ENCODE measurements at places on chromosomes 4 and X.

GRCh38 chr4:7872264-7872771, 67.3 kb downstream of the AFAP1 start:
- no peak for DNase-seq

GRCh38 chr4:156298230-156298629, 344.6 kb upstream of the CTSO start:
- DNase-seq = no peak

DNA sequence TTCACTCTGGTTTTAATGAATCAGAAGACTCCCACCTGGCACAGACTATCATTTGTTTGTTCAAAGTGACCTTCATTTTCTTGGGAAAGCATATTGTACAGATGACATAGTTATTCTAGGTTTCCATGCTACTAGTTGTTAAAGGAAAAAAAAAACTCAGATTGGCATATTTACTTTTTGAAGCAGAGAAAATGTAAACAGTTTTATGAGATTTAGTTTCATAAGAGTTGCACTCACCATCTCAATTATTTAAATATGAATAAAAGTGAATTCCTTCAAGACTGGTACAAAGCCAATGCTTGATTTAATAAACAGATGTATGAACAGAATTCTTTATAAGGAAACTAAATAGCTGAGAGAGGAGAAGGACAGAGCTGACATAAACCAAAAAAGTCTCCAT, 280.3 kb upstream of the UGT8 start:
- no peak for DNase-seq

DNA sequence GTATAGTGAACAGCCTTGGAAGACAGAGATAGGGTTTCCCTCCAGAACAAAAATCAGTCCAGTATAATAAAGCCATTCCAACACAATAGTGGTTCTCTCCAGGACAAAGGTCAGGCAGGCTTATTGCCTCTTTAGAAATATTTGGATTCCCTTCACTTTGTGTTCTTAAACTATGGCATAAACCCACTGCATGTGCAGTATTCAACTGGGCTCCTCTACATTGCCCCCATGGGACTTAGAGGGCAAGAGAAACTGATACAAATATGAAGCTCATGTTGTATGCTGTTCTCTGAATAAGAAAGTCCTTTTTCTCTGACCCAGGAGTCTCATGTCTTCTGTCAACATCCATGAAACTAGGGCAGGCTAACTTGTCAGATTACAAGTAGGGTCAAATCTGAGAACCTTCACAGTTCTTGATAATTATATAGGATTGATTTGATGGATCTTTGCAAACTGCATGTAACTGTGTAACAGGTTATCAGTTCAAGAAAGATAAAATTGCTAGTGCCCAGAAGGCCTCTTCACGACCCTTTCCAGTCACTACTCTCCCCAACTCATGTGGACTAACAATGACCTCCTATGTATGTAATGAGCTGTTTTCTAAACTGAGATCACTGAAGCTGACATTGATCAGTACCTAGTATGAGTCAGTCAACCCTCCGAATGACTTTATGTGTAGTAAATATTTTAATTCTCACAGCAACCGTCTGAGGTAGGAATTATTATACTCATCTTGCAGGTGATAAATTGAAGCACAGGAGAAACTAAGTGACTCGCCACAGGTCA, 31.9 kb upstream of the FAM9C start:
- DNase-seq = no peak

- DNase-seq = no peak
Measured at GRCh38 chr4:80240976-80241375, 25.5 kb upstream of the FGF5 start.

Data from activated CD4-positive, alpha-beta T cell treated with anti-CD3 and anti-CD28 coated beads for 24 hours (primary cell).